B cell (primary cell): ENCODE measurements at places on chromosomes 1 and 21. TPM values are rescaled to one million over a fixed set of nuclear protein-coding genes. Genes with fewer than 3 reads are reported as not detected.

KRTAP12-2 gene
- not detected in 2 replicates for total RNA-seq

LCE1D gene
- total RNA-seq = not detected in 2 replicates

FTCD gene
- total RNA-seq = 0.39 and 1.4 TPM in 2 replicates

RGS5 gene
- total RNA-seq = 0.64 and 1.8 TPM in 2 replicates

MCM3AP gene
- 180 and 194 TPM in 2 replicates for total RNA-seq

FCAMR gene
- not detected in 2 replicates for total RNA-seq

RPL22 gene
- 444 and 471 TPM in 2 replicates for total RNA-seq

RBM11 gene
- total RNA-seq = 3.0 and 3.4 TPM in 2 replicates

MRAP gene
- total RNA-seq = not detected in 2 replicates

AMY1C gene
- not detected in 2 replicates for total RNA-seq

DDR2 gene
- total RNA-seq = 0.12 TPM in 2 replicates

TMEM269 gene
- 0.46 and 0.47 TPM in 2 replicates for total RNA-seq

TNFRSF1B gene
- total RNA-seq = 86.6 and 99.4 TPM in 2 replicates

STIL gene
- 1.6 and 1.8 TPM in 2 replicates for total RNA-seq

SMCP gene
- total RNA-seq = not detected in 2 replicates

OR2L8 gene
- 0.44 and 0.94 TPM in 2 replicates for total RNA-seq

BRDT gene
- total RNA-seq = not detected in 2 replicates

OPTC gene
- not detected in 2 replicates for total RNA-seq

ELAVL4 gene
- total RNA-seq = not detected in 2 replicates

DNAJC16 gene
- 41.2 and 47.1 TPM in 2 replicates for total RNA-seq

KCNE2 gene
- not detected in 2 replicates for total RNA-seq

COL9A2 gene
- 14.8 and 14.9 TPM in 2 replicates for total RNA-seq

MAN1C1 gene
- total RNA-seq = 0.70 and 0.89 TPM in 2 replicates

F5 gene
- 0.15 and 0.27 TPM in 2 replicates for total RNA-seq

FHAD1 gene
- total RNA-seq = not detected in 2 replicates

KHDC4 gene
- 122 TPM in 2 replicates for total RNA-seq

SPRR2F gene
- not detected in 2 replicates for total RNA-seq

APP gene
- 34.7 and 38.0 TPM in 2 replicates for total RNA-seq

CDA gene
- total RNA-seq = not detected in 2 replicates

CFAP74 gene
- not detected in 2 replicates for total RNA-seq

CDCA8 gene
- total RNA-seq = 1.3 and 1.5 TPM in 2 replicates

IL20 gene
- total RNA-seq = not detected in 2 replicates

CA6 gene
- total RNA-seq = not detected in 2 replicates

RRP15 gene
- total RNA-seq = 16.4 and 20.2 TPM in 2 replicates

RALGPS2 gene
- 251 and 263 TPM in 2 replicates for total RNA-seq

SDHC gene
- 99.0 and 109 TPM in 2 replicates for total RNA-seq

VHLL gene
- 0.49 TPM in 1 of 2 replicates, not detected in the other for total RNA-seq

ZFP69 gene
- total RNA-seq = 7.5 TPM in 2 replicates

LIPI gene
- total RNA-seq = not detected in 2 replicates

FCRL1 gene
- total RNA-seq = 277 and 306 TPM in 2 replicates

NPPB gene
- total RNA-seq = not detected in 2 replicates

DCDC2B gene
- not detected in 2 replicates for total RNA-seq
